Hippocampal formation (tissue), 2 donors: ENCODE measurements at places on chromosomes 6 and 20.

DNA sequence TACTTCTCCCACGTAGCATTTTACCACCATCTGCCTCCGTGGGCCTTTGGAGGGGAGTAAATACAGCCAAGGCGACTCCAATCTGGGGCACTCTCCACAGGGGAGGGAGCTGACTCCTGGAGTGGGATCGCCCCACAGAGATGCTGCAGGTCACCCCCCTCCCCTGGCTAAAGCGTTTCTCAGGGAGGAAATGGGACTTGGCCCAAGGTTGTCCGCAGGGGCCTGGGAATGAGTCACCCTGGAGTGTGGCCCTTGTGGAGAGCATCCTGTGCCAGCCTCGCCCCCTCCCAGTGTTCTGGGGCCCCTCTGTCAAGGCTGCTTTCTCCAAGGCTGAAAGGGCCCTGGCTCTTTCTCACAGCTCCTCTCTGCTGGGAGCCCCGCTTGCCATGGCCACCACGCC, 84.5 kb upstream of the QKI start:
- peak; percentile 31 for DNase-seq

- no peak for DNase-seq
Measured at GRCh38 chr6:37602346-37602745, 95.3 kb downstream of the MDGA1 start.

DNA sequence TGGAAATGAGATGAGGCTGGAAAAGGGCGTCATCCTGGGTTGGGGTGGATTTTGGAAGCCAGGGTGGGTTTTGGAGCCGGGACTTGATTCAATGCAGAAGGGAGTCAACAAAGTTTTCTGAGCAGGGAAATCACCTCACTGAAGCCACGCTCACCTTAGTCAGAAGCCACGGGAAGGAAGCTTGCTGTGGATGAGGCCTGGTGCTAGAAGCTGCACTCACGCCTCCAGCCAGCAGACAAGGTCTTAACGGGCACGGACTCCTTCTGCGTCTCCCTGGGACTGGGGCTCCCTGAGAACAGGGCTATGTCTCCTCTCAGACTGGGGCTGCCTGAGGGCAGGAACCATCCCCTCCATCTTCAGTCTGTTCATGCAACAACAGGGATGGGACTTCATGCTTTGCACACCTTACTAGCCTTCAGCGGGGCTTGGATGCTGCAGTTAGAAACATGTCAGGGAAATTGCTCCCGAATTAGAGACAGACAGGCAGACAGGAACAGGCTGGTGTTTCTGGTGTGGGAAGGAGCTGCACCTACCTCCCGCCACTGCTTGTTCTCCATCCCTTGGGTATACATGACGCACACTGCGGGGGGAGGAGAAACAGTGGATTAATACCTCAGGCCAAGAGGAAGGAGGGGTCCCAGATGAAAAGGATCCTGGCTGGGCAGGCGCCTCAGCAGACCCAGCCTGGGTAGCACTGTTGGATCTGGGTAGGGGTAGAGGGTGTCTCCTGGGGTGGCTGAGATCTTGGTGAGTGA, 17.5 kb downstream of the CPNE5 start:
- no peak for DNase-seq

DNA sequence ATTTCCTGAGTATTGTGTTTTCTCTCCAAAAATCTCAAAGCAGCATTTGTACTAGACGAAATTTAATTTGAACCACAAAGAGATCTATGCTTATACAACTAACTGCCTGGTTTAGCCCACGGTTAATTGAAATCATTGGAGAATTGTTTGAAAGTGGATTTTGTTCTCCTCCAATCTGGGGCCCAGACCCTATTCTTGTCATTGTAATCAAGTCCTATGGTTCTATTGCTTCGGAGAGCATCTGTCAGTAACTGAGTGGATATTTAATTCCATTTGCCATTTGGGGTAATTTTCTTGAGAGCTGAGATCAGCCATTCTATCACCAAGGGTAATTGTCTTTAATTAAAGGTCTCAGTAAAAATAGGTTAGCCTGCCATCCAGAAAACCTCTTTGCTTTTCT, 117.0 kb upstream of the KCNG1 start:
- no peak for DNase-seq

DNA sequence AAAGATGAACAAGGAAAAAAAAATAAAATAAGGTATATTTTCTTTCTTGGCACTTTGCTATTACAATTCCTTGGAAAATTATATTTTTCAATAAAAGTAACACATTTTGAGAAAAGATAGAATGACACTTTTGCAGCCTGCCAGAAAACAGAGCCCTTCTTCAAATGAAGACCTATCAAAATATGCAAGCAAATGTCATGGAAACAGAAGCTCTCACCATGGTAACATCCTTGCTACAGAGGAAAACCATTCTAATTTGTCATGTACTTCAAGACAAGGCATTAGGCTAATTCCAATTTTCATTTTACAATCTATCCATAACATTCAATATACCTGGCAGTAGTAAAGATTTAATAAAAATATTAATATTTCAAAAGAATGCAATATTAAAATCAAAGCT, 177.9 kb downstream of the RNGTT start:
- no peak for DNase-seq

DNA sequence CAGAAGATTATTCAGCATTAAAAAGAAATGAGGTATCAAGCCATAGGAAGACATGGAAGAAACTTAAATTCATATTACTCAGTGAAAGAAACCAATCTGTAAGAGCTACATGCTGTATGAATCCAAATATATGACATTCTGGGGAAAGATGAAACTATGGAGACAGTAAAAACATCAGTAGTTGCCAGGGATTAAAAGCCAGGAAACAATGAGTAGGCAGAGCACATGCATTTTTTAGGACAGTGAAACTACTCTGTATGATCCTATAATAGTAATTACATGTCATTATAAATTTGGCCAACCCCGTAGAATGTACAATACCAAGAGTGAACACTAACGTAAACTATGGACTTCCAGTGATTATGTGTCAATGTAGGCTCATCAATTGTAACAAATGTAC, 92.8 kb upstream of the RNF217 start:
- no peak for DNase-seq

DNA sequence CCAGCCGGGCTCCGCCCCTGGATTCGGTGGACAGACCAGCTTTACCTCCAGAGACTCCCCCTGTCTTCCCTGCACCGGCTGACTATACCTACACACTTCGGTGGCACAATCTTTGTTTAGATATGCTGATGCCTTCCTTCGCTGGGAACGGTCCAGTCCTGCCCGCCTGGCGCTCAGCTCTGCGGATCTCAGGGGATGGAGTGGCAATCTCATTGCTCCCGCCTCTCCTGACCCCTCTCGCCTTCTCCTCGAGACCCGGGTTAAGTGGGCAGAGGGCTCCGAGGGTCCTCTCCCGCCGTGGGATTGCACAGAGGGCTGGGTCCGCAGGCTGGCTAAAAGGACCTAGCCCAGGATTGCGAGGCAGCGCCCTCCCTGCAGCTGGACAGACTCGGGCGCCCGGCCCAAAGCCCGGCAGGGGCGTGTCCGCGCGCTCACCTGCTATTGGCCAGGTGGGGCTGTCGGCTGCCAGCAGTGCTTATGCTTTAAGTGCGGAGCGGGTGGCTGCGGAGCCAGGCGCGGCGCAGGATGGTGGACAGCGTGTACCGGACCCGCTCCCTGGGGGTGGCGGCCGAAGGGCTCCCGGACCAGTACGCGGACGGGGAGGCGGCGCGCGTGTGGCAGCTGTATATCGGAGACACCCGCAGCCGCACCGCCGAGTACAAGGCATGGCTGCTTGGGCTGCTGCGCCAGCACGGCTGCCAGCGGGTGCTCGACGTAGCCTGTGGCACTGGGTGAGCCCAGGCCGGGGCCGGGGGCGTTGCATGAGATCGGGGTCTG, at the start of gene GNMT:
TSS of gene GNMT (plus strand) at position 512 of the 777 bp plus-strand sequence. CDS start at position 526, 14 bp downstream.
- no peak for DNase-seq

- no peak for DNase-seq
Measured at GRCh38 chr20:63748934-63749270, 9.3 kb downstream of the SLC2A4RG start.

DNA sequence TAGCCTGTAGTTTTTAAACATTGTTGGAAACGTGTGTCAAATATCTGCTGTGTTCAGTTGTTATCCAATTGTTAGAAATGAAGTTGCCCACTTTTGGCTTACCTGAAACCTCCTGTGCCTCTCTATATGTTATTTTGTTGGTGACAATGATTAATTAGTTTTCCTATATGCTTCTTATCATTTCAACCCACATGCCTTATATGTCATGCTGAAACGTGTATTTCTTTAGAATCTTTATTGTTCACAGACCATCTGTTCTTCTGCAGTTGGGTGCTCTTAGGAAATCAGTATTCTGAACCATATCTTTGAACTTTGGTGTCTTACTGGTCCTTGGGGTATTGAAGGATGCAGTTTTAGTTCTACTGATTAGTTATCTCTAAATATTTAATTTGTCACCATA, 91.2 kb upstream of the SCGN start:
- no peak for DNase-seq

DNA sequence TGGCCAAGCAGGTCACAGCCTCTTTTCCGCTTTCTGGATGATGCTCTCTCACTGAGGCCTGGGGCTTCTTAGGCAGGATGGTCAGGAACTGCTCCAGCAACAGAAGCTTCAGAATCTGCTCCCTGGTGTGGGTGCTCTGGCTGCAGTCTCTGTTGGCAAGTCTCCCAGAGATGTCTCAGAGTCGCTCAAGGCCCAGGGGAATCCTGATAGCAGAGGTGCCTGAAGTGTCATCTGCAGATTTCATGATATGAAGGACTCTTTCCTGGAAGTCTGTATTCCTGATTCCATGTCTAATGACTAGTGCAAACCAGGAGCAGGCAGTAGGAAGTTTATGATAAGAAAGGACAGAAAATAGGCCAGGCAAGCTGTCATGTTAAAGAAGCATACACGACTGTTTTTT, 20.3 kb downstream of the ZSCAN31 start:
- no peak for DNase-seq

DNA sequence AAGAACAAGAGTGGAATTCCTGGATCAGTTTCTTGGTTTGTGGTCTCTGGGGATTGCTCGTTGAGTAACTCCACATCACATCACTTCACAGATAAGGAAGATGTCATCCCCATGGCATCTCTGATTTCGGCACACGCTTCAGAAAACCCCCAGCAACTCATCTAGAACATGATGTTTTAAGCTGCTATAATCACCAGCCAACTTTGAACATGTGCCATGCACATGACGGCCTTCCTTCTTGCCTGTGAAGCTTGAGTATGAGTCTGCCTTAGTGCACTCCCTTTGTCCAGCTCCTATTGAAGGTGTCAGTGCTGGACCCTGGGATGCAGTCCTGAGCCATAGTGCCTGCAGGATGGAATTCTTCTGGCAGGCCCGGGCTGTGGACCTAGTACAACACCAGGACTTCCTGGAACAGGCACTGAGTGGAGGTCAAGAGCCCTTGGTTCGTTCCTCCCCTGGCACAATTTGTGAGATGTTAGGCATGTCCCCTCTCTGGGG, 231.5 kb upstream of the SUPT3H start:
- no peak for DNase-seq

GRCh38 chr20:5393218-5393870, 76.6 kb upstream of the PROKR2 start:
- DNase-seq, result no peak

DNA sequence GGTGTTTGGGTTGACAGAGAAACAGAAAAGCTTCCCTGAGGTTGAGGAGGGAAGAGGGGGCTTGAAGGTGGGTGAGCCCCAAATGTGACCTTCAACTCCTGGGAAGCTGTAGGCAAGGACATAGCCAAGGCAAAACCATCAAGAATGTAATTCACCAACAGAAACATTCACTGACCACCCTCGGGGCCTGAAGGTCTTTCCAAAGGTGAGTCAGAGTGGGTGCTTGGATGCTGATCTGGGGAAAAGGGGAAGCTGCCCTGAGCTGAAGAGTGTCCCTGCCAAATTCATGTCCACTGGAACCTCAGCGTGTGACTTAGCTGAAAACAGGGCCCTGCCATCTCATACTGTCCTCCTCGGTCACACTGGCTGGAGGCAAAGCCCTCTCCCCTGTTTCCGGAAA, 234.2 kb upstream of the SULF2 start:
- no peak for DNase-seq

DNA sequence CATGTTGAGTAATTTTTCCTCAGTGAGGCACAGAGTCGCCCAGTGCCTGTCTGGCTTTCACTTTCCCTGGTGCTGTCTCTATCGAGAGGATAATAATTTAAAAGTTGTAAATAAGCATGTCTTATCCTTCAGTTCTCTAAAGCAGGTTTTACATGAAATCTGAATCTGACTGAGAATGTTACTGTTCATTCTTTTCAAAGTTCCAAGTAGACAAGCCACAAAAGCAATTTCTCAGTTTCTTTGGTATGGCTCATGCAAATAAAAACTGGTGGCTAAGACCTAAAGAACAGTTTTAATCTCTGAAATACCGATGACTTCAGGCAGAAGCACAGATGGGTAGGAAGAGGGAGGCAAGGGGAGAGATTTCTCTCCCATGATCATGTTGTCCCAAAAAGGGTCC, 87.6 kb upstream of the GCM1 start:
- no peak for DNase-seq

DNA sequence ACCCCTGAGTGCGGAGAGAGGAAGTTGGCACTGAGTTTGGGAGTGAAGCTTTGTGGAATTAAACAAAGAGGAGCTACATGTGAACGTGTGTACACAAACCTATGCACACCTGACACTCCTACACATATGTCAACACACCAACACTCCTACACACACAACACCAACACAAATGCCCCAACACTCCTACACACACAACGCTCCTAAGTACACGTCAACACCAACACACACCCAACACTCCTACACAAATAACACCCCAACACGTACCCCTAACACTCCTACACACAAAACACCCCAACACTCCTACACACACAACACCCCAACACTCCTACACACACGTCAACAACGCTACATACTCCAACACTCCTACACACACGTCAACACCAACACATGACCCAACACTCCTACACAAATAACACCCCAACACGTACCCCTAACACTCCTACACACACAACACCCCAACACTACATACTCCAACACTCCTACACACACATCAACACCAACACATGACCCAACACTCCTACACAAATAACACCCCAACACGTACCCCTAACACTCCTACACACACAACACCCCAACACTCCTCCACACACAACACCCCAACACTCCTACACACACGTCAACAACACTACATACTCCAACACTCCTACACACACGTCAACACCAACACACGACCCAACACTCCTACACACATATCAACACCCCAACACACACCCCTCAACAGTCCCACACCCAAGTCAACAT, 40.1 kb upstream of the ZBP1 start:
- DNase-seq, result no peak

- no peak for DNase-seq
Measured at GRCh38 chr20:54362283-54362682, 113.1 kb upstream of the DOK5 start.

DNA sequence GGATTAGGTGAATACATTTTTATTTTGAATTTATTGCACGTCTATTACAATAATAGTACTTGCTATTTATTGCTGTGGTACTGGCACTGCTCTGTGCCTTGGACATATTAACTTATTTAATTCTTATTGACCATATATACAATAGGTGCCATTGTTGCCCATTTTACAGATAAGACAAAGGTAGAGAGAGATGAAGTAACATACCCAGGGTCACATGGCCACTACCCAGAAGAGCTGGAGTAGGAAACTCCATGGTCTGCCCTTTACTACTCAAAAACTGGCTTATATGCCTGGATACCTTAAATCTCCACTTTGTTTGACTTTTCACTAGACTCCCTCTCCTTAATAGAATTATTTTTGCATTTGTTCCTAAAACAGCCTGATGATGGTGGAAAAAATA, 67.5 kb downstream of the ADGRG6 start:
- DNase-seq, result no peak
